ENCODE measurements at places on chromosomes 5 and 9. TPM values are rescaled to one million over a fixed set of nuclear protein-coding genes. Genes with fewer than 3 reads are reported as not detected.

GRCh38 chr5:165836046-165836445, 2330.6 kb downstream of the MAT2B start:
- H3K27me3 ChIP-seq, result no peaks in the 10 kb centered on the region
- H3K36me3 ChIP-seq, result no peaks in the 10 kb centered on the region
- H3K4me3 ChIP-seq, result no peak overlapping the region
- H3K4me1 ChIP-seq, result no peaks in the 10 kb centered on the region
- DNase-seq, result no peak

DNA sequence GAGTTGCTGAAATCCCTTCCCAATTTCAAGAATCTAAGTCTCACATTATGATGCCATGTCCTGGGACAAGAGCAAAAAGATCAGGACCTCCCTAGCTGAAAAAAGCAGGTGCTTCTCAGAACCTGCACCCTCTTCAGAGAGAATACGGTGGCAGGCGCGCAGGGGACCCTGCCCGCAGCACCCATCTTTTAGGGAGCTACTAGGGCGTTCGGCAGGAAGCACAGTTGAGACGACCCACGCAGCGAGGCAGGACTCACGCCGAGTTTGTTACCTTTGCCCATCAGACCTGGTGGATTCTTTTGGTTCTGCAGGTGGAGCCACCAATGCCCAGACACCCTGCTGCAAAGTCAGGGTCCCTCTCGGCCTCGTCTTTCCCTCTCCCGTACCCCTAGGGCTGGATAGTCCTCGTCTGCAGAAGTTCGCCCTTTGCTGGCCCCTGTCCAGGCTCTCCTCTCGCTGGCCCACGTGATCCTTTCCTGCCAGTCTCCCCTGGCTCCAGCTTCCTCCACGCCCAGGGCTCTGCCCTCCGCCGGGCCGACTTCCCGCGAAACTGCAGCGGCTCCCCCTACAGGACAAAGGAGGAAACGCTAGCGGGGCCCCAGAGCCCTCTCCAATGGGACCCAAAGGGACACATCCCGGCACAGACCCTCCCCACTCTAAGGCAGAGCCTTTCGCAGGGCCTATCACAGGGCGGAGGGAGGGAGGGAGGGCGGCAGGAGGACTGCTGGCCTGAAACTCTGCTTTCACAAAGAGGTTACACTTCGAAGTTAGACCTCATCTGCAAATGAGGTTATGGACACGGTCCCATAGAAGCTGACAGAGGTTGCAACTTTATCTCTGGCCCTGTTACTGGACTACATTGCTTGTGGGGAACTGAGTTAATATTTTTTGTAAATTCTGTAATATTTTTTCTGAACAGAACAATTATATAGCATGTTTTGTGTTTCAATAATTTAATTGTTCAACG, 28.8 kb downstream of the TMEM174 start:
- no peaks in the 10 kb centered on the region for H3K4me1 ChIP-seq
- no peak overlapping the region for H3K27ac ChIP-seq
- no peak overlapping the region for H3K4me3 ChIP-seq

- no peak for DNase-seq
- no peaks in the 10 kb centered on the region for H3K36me3 ChIP-seq
- H3K4me3 ChIP-seq, result no peak overlapping the region
- H3K27me3 ChIP-seq, result no peaks in the 10 kb centered on the region
These were observed 29.3 kb downstream of the CARTPT start for GRCh38 chr5:71748360-71748759.

GRCh38 chr5:40678460-40679147, 1.1 kb upstream of the PTGER4 start:
- no peak for DNase-seq
- H3K4me1 ChIP-seq, result peaks cover 52% of the 10 kb centered on the region
- peaks cover 12% of the 10 kb centered on the region for H3K36me3 ChIP-seq
- peak overlapping the region; percentile 98 for H3K27ac ChIP-seq
- H3K27me3 ChIP-seq, result no peaks in the 10 kb centered on the region

DNA sequence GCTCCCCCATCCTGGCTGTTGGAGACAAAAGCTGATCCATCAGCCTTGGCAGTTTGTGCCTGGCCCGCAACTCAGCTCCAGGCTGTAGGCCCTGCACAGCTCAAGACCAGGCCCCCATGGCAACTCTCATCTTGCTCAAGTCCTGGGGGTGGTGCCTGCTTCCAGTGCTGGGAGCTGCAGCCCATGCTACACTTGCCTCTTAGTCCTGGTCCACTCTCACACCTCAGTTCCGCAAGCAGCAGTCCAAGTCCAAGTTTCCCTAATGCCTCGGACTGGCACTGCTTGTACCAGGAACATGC, 14.2 kb downstream of the AHRR start:
- H3K4me1 ChIP-seq, result no peaks in the 10 kb centered on the region
- no peak for DNase-seq
- H3K27ac ChIP-seq, result no peak overlapping the region

- DNase-seq, result no peak
- no peak overlapping the region for H3K27ac ChIP-seq
- H3K4me1 ChIP-seq, result no peaks in the 10 kb centered on the region
- H3K27me3 ChIP-seq, result no peaks in the 10 kb centered on the region
These were observed 23.7 kb upstream of the ADAMTS2 start for GRCh38 chr5:179368806-179369529.

DNA sequence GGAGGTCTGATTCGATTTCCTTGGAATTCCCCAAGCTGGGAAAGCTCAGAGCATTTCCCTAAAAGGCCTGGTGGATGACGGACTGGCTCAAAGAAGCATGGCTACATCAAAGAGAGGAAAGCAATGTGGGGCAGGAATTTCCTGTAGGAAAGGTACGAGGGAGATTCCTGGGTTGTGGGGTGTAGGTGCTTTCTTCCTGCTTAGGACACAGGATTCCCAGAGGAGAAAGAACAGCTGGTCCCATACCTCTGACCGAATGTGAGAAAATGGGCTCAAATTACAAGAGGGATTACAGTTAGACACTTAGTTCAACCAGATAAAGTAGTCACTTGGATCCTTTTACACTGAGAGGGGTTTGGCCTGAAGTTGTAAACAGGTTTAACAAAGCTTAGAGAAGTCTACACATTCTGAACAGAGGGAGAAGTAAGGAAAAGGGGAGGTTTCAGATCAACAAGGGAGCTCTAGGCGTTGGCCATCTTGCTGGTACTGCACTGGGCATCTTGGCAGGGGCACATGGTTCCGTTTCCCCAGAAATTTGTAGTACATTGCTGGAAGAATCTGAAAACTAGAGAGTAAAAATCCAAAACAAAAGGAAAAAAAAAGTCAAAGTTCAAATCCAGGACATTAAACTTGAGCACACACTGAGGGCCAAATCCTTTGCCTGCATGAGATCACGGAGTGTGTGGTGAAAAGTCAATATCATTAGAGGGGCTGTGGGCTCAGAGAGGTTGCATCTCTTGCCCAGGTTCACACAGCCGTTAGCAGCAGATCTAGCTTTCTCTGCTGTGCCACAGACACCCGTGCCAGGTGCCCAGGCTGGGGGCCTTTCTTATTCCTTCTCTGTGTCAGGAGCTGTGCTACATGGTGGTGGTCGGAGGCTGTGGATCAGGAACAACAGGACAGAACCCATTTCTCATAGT, 171.3 kb downstream of the RGS3 start:
- no peak overlapping the region for H3K27ac ChIP-seq
- no peak overlapping the region for H3K4me3 ChIP-seq
- peaks cover 5% of the 10 kb centered on the region for H3K27me3 ChIP-seq
- H3K36me3 ChIP-seq, result no peaks in the 10 kb centered on the region

DNA sequence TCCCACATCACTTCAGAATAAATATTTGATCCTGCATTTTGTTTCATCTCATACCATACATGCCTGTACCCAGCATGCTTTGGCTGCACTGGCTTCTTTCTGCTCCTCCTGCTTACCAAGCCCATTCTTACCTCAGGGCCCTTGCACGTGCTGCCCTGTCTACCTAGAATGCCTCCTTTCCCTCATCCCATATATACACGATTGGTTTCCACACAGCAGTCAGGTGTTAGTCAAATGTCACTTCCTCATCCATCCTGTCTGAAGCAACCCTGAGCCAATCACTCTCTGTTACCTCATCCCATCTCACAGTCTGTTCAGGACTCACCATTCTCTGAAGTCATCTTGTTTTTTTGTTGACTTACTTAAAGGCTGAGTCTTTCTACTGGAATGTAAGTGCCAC, 30.3 kb downstream of the CAST start:
- H3K27ac ChIP-seq, result peak overlapping the region; percentile 51
- H3K4me1 ChIP-seq, result peaks cover 15% of the 10 kb centered on the region
- H3K36me3 ChIP-seq, result peaks cover 4% of the 10 kb centered on the region
- DNase-seq, result no peak
- no peaks in the 10 kb centered on the region for H3K27me3 ChIP-seq

DNA sequence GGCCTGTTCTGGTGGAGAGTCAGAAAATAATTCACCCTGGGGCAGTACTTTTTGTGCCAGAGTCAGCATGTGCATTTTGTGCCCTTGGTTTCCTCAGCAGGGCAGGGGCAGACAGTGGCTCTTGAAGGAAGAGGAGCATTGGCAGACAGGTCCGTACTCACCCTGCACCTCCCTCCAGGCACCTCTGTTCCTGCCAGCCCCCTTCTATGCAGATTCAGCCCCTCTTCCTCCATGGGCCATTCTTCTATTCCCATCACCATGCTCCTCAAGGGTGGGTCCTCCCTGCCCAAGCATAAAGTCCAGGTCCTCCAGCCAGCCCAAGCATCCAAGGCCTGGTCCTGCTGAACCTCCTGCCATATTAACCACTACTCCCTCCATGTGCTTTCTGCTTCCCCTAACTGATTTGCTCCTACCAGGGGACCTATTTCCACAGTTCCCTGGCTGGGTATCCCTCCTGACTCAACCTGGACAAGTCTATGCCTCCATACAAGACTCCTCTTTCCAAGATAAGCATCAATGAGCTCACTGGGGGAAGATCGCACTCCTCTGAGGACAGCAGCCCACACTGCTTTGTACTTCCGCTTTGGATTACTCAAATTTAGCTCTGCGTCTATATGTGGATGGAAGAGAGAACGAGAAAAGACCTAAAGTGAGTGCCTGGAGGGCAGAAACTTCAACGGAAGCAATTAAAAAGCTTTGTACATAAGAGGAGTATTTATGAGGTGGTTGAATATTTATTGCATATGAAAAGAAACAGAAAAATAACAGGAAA, 9.3 kb upstream of the ACSL6 start:
- H3K36me3 ChIP-seq, result no peaks in the 10 kb centered on the region
- no peak overlapping the region for H3K4me3 ChIP-seq
- DNase-seq, result no peak
- H3K27ac ChIP-seq, result no peak overlapping the region
- H3K27me3 ChIP-seq, result peaks cover 11% of the 10 kb centered on the region
- no peaks in the 10 kb centered on the region for H3K4me1 ChIP-seq

DNA sequence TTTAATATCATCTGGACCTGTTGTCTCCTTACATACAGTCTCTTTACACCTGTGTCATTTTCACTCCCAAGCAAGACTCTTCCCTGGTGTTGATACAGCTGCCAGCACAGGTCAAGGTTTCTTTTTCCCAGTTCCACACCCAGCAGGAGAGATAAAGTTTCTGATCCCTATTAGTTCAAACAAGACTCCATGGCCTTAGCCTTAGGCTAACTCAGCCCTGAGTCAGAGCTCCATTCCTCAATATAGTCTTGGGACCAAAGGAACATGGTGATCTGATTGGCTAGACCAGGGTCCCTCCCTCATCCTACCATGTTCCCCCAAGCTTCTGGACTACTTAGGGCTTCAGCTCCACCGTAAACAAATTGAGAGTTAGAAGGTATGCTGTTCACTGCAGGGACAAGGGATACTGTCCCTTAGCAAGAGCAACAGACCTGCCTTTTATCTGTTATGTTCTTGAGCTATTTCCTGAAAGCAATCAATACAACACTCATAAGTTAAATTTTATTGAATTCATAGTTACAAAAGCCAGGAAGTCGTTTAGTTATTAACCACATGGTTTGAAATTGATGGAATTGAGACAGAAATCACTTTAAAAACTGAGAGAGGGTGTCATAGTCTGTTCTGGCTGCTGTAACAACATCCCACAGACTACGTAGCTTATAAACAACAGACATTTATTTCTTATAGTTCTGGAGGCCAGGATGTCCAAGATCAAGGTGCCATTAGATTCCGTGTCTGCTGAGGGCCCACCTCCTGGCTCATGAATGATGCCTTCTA, 20.5 kb downstream of the SLC1A1 start:
- H3K36me3 ChIP-seq, result no peaks in the 10 kb centered on the region
- no peaks in the 10 kb centered on the region for H3K4me1 ChIP-seq
- H3K4me3 ChIP-seq, result no peak overlapping the region
- no peak overlapping the region for H3K27ac ChIP-seq

DNA sequence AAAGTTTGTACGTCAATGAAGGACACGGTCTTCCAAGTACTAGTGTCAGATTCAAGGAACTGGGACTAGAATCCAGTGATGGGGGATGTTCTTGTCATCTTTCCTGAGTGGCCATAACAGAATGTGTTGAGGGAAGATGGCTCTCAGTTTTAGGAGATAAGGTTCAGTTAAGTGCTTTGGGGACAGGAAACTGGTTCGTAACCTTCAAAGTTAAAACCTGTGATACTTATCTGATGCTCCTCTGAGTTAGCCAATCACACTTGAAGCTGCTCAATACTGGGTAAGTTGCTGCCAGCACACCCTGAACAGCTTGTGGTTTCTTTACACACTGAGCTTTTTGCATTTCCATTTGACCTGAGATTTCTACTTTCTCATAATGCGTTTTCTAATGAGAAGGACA, 64.4 kb downstream of the PIK3R1 start:
- H3K36me3 ChIP-seq, result peaks cover 7% of the 10 kb centered on the region
- H3K27ac ChIP-seq, result no peak overlapping the region
- no peaks in the 10 kb centered on the region for H3K27me3 ChIP-seq
- H3K4me3 ChIP-seq, result no peak overlapping the region

Gene SPINK4
- polyA plus RNA-seq, result not detected

Gene CDC20B
- 0.03 TPM for polyA plus RNA-seq

Gene FOXE1
- polyA plus RNA-seq, result 0.97 TPM

Gene LHX6
- 0.12 TPM for polyA plus RNA-seq

All from keratinocyte (primary cell).